Stimulated activated CD4-positive, alpha-beta T cell treated with anti-CD3 and anti-CD28 coated beads, Interleukin-2, amount 100 ng/mL, for 4 hours (primary cell): ENCODE measurements at places on chromosomes 5 and 9.

DNA sequence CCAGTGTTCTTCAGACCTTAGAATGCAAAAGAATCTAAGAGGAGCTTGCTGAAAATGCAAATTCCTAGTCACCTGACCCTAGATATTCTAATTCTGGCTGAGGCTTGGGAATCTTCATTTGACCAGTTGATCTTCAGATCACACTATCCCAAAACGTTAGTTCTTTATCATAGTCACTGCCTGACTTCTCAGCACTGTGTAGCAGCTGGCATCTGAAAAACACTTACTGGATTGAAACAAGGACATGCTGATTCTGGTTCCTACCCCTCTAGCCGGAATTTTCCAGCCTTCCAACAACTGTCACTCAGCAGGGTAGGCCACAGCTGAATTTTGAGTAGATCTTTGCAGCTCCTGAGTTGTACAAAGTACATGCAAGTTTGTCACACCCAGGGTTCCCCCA is 72.2 kb downstream of the EBF1 start:
- DNase-seq, result no peak

- DNase-seq, result no peak
These were observed 134.6 kb upstream of the HMHB1 start for GRCh38 chr5:143677403-143677802.

- DNase-seq, result peak; percentile 19
These were observed 57.9 kb upstream of the IER5L start for GRCh38 chr9:129235931-129236331.

DNA sequence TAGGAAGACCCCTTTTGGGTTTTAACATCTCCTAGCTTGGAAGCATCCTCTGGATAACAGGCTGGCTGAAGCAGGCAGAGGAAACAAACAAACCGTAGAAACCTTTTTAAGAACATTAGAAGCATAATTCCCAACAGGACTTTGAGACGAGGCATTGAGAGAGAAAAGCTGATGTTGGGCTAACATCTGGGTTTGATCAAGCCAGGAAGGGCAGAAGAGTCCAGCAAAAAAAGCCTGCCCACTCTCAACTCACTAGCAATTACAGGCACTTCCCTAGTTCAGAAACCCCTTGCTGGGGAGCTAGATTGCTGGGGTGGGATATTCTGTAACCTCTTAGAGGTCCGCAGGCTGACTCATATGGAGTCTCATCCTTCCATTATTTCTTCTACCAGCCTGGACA is 75.4 kb upstream of the CTNNA1 start:
- no peak for DNase-seq

- no peak for DNase-seq
These were observed 206.2 kb downstream of the CEMIP2 start for GRCh38 chr9:71562140-71562539.

DNA sequence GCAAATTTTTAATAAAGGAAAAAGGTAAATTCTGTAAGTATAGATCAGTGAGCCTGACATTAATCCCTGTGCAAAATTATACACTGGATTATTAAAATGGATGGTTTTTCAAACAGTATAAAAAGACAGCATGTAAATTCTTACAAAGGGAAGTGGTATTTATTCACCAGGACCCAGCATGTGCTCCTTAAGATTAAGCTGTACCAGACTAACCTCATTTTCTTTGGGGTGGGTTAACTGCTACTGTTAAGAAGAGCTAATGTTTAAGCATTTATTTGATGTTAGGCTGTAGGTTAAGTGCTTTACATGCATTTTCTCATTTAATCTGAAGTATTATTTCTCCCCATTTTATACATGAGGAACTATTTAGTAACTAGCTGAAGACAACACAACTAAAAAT is 60.3 kb upstream of the RFX3 start:
- DNase-seq, result no peak

DNA sequence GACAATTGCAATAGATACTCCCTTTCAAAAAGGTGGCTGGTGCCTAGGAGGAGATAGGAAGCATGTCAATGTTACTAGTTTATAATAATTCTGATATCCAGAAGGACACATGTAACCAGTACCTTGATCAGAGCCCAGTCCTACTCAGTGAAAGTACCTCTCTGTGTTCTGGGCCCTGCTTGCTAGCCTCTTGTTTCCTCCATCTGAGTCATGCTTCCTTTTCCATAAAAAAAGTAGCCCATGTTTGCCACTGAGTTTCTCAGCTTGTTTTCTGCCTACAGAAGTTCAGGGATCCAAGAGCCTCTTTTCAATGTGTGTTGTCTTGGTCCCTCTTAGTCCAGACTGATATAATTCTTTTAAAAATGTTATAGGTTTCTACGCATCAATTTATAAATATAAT is 149.0 kb downstream of the SSBP2 start:
- no peak for DNase-seq

- peak; percentile 57 for DNase-seq
These were observed 27.9 kb upstream of the MGAT1 start for GRCh38 chr5:180830253-180831138.

- no peak for DNase-seq
These were observed 337.3 kb upstream of the RFX3 start for GRCh38 chr9:3863111-3863528.
